ENCODE measurements at places on chromosomes 12 and 14. TPM values are rescaled to one million over a fixed set of nuclear protein-coding genes. Genes with fewer than 3 reads are reported as not detected.
A peak's percentile ranks its signal among the peaks of the same experiment; 100 is the strongest.

DNA sequence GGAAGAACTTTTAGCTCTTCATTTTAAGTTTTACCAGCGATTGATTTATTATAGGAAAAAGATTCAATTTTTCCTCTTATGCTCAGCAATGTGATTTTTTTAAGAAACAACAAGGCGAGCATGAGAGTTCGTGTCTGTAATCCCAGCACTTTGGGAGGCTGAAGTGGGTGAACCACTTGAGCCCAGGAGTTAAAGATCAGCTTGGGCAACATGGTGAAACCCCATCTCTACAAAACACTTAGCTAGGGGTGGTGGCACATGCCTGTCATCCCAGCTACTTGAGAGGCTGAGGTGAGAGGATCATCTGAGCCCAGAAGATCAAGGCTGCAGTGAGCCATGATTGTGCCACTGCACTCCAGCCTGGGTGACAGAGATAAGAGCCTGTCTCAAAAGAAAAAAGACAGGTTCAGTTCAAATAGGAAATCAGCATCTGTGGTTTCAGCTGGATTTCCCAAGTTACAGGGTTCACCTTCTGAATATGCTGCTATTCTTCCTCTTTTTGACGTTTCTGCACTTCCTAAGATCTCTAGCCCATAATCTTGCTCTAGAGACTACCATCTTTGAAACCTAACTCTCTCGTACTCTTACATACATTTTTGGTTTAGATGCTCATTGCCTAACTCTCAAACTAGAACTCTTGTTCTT, 274.7 kb downstream of the SEC23A start:
- no peak for DNase-seq

LYZ gene
- total RNA-seq = 17.3 TPM

DNA sequence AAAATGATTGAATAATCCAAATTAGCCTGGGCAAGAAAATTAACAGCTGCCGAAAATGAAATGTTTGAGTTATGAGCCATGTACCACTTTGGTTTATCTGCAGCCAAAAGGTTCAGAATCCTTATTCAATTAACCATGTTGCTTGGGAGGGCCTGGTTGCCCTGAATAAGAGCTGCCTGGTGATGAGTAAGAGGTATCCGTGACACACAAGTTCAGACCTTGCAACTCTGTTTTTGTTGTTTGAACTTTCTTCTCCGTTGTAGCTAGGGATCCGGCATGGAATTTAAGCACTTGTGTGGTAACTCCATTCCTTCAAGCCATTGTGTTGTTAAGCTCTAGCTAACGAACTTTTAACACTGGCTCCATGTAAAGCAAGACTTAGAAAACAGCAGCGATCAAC, 35.7 kb downstream of the FOXA1 start:
- no peak for DNase-seq

DNA sequence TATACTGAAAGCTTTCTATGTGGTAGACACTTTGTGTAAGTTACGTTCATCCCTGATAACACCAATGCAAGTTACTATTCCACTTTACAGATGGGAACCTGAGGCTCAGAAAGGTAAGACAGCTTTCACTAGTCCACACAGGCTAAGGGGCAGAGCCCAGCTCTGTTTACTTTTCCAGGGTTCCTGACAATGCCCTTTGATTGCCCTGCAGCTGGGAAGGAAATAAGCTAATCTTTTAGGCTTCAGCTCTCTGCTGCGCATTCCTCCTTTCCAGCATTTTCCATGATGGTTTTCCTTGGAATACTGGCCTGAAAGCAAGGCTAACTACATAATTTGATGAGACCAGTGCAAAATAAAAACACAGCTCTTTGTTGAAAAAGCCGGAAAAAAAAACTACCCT, 185.7 kb upstream of the BTG1 start:
- DNase-seq = no peak

DNA sequence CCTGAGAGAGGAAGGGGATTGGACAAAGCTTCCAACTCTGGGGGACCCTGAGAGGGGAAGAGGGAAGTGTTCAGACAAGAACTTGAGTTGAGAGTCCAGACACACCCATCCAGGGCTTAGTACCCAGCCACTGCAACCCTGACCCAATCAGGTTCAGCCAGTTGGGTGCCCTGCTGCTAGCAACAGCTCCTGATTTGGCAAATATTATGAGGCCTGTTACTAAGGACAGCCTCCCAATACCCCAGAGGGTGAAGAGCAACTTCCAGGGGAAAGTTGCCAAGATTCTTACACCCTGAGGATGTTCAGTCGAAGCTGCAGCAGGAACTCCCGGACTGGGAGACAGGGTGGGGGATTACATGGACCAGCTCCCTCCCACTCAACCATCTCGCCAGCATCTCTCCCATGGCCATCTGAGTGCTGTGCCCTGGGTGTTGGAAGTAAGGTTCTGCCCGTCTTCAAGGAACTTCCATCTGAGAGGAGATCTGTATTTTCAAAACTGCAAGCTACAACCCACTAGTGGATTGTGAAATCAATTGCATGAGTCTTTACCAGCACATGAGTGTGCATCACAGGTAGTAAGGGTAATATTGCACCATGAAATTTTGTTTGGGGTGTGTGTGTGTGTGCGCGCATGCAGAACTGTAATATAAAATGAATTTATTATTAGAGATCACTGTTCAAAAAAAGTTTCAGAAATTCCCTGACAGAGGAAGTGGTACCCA, 11.5 kb upstream of the KRT78 start:
- no peak for DNase-seq

- no peak for DNase-seq
These were observed 1.2 kb upstream of the CMTM5 start for GRCh38 chr14:23375527-23376251.

- DNase-seq = no peak
These were observed 117.4 kb downstream of the KTN1 start for GRCh38 chr14:55697414-55697861.

OR4E2 gene
- total RNA-seq = not detected

CNTN1 gene
- total RNA-seq = 15.9 TPM

DNA sequence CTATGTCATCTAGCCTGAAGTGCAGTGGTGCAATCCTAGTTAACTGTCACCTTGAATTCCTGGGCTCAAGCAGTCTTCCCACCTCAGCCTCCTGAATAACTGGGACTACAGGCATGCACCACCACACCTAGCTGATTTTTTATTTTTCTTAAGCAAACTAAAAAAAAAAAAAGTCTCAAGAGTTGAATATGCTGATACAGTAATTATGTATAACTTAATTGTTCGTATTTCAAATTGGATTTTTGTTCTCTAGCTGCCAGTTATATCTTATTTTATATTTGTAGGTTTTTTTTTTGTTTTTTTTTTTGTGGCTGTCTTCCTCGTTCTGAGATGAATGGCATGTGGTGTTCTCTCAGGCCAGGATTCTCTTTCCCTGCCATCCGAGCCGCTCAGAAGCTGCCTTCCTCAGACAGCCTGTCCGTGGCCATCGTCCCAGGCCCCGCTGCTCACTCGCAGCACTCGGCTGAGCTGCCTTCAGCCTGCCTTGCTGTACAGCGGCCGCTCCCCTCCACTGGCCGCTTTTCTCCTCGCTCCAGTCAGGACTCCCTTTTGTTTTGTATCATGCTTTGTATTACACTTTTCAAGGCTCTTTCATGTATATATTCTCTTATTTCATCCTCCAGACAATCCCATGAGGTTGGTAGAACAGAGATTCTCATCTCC, 53.3 kb downstream of the WDR20 start:
- DNase-seq = no peak

- DNase-seq = no peak
These were observed 175.8 kb downstream of the TTC8 start for GRCh38 chr14:89000007-89000942.

DNA sequence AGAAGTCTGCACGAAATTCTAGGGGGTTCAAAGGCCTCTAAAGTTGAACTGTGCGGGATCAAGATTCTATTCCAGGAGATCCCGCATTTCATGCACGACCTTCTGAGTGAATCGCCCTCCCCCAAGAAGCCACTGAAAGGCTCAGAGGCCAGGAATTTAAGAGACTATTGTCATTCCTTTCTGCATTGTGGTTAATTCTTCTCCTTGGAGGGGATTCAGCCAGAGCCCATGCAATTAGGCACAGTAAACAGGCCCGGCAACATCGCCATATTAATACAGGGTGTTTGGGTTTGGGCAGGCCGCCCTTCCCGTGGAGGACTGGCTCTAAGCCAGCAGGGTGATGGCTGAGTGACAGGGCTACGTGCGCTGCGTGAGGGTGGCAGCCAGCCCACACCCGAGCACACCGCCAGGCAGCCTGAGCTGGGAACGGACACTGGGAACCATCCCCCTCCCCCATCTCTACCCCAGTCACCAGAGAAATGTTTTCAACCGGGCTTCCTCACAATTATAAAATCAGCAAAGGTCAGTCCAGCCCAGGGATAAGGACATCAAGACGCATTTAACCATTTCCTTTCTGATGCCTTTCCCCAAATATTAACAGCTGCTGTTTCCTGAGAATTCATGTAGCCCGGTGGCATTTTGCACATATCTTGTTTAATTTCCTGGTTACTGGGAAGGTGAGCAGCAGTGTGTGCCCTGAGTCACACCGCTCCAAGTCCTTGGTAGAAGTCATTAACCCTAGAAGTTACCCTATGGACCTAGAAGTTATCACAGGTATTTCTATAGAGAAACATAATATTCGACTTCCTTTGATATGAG, 12.5 kb downstream of the EGLN3 start:
- peak; percentile 64 for DNase-seq

NUMB gene
- total RNA-seq = 119 TPM

DNA sequence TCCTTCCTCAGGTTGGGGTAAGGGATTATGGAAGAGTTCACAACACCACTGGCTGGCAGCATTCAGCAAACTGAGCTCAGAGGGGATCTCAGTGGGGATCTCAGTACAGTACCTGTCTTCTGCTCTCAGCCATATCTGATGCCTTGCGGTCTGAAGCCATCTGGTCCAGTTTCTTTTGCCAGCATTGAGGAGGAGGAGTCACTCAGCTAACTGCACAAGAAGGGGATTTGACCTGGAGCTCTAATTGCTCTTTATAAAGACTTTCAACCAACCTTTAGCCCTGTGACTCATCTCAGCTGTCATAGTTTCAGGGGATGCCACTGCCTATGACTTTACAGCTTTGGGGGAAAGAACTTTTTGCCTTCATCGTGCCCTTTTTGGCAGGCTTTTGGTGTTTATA, 44.9 kb downstream of the JKAMP start:
- no peak for DNase-seq

GRCh38 chr14:92663049-92663448, 85.4 kb downstream of the LGMN start:
- DNase-seq = no peak

PRH2 gene
- total RNA-seq = not detected

GRCh38 chr12:64268409-64268808, 46.3 kb upstream of the KICS2 start:
- DNase-seq = no peak

SERPINA10 gene
- not detected for total RNA-seq

DNA sequence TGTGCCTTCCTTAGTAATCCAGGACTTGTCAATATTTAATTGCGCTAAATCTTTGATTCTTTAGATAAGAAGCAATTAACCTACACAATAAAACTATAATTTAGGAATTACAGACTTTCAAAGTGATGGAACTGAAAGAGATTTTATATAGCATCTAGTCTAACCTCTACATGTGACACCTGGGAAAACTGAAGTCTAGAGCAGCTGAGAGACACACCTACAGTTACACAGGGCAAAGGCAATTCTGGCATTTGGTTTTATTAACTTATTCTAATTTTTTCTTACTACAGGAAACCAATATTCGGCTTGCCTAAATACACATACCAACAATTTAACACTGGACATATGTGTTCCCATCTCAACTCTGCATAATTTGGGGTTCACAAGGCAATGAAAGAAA, 196.5 kb downstream of the STXBP6 start:
- no peak for DNase-seq

- DNase-seq = peak; percentile 65
These were observed at the start of gene ACOT6 for GRCh38 chr14:73612339-73613045. Gene ACOT6 (plus strand): TSS chr14:73612517. CDS start chr14:73612572, 55 bp downstream.

GTF2H3 gene
- total RNA-seq = 22.5 TPM
